ENCODE measurements at places on chromosomes 11 and 22.

GRCh38 chr11:67396587-67397389, 4.9 kb downstream of the PPP1CA start:
- no peak for DNase-seq

GRCh38 chr11:2810411-2811205, 75.0 kb downstream of the CDKN1C start:
- DNase-seq = no peak

DNA sequence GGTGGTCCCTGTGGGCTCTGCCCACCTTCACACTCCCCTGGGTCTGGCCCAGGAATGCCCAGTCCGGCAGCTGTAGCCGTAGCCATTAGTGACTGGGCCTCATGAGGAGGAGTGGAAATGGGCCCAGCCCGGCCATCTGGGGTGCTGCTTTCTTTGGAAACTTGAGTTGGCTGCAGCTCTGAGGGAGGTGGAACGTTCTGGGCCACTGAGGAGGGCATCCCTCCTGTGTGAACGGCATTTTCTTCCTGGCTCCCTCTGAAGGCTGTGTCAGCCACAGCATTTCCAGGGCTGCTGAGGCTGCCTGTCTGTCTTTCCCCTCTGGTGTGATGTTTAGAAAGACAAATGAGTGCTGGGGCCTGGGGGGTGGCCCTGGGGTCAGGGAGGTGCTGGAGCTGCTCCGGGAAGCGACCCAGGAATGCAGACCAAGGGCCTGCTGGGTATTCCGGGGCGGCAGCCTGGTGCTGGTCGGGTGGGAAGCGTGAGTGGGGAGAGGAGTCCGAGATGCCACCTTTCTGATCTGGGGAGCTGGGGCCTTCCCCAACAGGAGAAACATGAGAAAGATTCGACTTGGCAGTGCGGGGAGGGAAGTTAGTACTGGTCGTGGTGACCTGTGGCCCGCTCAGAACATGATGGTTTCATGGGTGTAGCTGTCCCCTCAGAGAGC, 27.1 kb downstream of the PTDSS2 start:
- DNase-seq = no peak

GRCh38 chr11:100672498-100673033, 14.5 kb upstream of the ARHGAP42 start:
- no peak for DNase-seq

- DNase-seq = no peak
These were observed 177.4 kb upstream of the BLID start for GRCh38 chr11:122293296-122294023.

Data from activated T-cell treated with anti-CD3 and anti-CD28 coated beads, Interleukin-2, amount 50 U/mL, for 48 hours (primary cell).